Tibial artery (tissue), 4 donors: ENCODE measurements at places on chromosomes 7 and 10.

- no peak for DNase-seq
Observed at GRCh38 chr7:18045171-18045570, 17.5 kb upstream of the PRPS1L1 start.

GRCh38 chr10:49768329-49768728, 6.2 kb upstream of the OGDHL start:
- no peak for DNase-seq

- DNase-seq: no peak
Observed at GRCh38 chr10:90148116-90148855, 446.9 kb downstream of the KIF20B start.

DNA sequence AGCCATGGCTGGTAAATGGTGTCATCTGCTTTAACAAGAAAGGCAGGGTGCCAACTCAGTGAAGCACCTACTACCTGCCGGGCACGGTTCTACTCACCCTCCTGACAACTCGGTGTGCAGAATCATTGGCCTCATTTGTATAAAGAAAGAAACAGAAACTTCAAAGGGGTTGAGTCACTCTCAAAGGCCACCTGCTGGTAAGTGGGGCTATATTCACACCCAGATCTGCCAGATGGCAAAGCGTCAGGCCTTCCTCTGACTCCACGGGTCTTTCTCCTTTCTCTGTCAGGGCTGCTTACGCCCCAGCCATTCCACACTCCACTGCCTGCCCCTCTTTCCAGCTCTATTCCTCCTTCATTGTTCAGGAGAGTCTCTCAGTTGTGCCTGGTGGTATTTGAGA, 309.2 kb downstream of the GFRA1 start:
- DNase-seq: no peak

DNA sequence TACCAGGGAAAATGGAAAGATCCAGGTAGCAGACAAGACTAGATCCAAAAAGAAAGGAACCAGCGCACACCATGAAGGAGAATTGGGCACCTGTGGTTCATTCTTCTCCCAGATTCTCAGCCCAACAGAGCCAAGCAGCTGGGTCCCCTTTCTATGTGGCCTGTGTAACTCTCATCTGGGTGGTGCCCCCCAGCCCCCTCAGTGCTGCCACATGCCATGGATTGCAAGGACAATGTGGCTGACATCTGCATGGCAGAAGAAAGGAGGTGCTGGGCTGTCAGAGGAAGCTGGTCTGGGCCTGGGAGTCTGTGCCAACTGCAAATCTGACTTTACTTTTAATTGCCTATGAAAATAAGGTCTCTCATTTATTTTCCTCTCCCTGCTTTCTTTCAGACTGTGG, 21.4 kb downstream of the PRSS2 start:
- DNase-seq: no peak

DNA sequence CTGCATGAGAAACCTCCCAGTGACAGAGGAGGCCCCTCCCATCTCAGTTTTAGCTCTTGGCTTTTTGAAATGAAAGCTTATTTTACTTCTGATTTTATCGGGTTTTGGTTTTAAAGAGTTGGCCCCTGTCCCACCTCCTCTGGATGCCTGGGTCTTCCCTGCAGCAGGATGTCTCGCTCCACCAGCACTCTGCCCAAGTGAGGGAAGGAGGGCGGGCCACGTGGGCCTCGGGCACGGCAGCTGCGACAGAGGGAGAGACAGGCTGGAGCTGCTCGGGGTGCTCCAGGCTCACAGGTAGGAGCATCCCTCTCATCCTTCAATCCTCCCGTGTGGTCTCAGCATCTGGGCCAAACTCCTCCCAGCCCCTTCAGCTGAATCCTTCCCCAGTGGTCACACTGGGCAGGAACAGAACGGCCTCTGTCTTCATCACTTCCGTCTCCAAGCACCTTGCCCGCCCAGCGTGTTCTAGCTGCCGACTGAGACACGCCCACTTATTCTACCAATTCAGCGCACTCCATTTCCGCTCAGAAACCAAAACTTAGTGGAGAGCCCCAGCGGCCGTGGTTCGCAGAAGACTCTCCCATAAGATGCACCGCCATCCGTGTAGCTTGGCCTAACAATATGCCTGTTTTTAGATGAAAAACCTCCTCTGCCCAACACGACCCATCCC, 222.9 kb downstream of the GLRX3 start:
- DNase-seq: no peak

- peak; percentile 80 for DNase-seq
Observed at GRCh38 chr10:79101560-79102497, 33.1 kb downstream of the ZMIZ1 start.

DNA sequence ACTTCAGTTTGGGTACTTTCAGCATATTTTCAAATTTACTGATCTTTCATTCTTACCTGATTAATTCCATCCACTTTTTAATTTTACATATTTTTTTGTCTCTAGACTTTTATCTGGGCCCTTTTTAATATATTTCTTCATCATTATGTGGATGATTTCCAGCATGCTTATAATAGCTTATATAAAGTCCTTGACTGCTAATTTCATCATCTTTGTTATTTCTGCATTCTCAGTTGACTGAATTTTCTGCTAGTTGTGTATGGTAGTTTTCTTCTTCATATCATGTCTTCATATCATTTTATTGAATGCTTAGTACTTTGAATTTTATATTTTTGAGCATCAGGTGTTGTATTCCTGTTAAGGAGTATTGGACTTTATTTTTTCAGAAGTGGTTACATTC, 39.6 kb downstream of the STAM start:
- no peak for DNase-seq

DNA sequence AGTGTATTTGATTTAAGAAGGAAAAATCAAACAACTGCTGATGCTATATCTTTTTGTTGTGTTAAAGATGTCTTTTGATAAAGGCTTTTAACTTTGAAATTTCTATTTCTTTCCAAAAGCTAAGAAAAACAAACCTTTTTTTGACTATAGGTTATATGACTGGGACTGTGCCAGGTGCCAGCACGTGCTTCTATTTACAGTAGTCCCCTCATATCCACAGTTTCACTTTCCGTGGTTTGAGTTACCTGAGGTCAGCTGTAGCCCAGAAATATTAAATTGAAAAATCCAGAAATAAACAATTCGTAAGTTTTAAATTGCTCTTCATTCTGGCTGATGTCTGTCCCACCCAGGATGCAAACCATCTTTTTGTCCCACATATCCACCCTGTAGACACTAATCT, 104.3 kb downstream of the BBS9 start:
- DNase-seq: no peak

GRCh38 chr7:2296832-2297231, 17.4 kb downstream of the SNX8 start:
- DNase-seq: no peak

- no peak for DNase-seq
Observed at GRCh38 chr10:78251016-78251385, 217.3 kb downstream of the RPS24 start.

- peak; percentile 60 for DNase-seq
Observed at GRCh38 chr10:79345241-79346011, 1.8 kb upstream of the PPIF start.

GRCh38 chr7:145732521-145732920, 384.1 kb upstream of the CNTNAP2 start:
- no peak for DNase-seq

DNA sequence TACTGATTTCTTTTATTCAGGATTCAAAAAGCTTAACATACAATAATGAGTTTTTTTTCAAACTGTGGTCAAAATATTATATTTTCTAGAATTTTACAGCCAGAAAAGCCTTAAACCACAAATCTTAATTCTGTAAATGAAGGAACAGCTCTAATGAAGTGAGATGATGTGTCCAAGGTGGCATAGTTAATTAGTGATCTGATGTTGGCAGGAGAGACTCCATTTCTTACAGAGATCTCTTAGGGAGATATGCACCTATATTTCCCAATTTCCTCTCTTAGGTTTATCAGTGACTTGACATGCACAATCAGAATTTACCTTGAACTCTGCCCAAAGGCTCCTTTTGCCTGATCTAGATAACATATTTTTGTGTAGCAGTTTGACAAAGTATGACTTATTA, 211.1 kb upstream of the ZNF804B start:
- DNase-seq: no peak

DNA sequence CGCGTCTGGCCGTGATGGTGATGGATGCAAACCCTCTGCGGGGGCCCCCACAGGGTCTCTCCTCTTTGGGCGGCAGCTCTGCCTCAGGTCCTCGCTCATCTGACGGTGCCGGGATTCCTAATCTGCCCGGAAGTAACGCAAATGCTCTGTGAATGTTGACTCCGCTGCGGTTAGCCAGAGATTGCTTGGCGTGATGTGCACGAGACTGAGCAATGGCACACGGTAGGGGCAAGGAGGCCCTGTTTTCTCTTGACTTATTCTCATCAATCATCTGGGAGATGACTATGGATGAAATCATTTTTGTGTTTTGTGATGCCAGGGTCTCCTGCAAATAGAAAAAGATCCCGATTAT, 116.5 kb upstream of the ADAM12 start:
- no peak for DNase-seq

GRCh38 chr10:123165445-123166072, 11.4 kb downstream of the BUB3 start:
- DNase-seq: no peak

GRCh38 chr10:133295426-133296320, 13.0 kb downstream of the TUBGCP2 start:
- no peak for DNase-seq

- DNase-seq: no peak
Observed at GRCh38 chr7:131197920-131198615, 129.6 kb upstream of the MKLN1 start.

GRCh38 chr10:14945108-14945507, 8.8 kb downstream of the DCLRE1C start:
- DNase-seq: no peak

DNA sequence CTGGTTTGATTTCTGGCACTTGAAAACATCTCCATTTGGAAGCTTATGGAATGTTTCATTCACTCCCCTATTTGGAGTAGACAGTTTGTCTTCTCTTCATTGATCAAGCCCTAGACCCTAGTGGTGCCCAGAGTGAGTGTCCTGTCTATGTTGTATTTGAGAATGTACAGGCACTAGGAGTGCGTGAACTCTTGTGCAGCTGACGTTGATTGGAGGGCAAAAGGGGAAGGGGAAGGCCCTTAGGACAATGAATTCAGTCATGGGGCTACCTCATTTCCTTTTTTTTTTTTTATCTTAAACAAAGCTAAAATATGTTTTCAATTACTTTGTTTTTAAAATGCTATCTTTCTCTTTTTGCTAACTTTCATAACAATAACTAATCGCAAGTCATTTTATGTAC, 66.5 kb downstream of the ADD3 start:
- no peak for DNase-seq

DNA sequence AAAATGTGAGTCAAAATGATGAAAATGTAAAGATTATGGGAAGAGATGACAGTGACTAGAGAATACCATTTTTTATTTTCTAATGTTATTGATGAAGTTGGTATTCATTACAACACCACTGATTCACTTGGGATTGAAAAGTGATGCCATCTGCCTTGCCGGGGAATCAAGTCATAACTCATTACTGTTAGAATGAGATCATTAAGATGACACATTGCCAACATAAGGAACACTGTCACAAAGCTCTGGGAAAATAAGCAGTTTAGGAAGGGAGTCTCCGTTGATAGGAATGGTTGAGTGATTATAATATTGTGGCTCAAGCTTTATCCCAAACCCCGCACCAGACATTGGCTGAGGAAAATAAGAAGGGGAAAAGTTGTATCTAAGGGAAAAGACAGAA, 121.5 kb upstream of the PLPP4 start:
- no peak for DNase-seq

DNA sequence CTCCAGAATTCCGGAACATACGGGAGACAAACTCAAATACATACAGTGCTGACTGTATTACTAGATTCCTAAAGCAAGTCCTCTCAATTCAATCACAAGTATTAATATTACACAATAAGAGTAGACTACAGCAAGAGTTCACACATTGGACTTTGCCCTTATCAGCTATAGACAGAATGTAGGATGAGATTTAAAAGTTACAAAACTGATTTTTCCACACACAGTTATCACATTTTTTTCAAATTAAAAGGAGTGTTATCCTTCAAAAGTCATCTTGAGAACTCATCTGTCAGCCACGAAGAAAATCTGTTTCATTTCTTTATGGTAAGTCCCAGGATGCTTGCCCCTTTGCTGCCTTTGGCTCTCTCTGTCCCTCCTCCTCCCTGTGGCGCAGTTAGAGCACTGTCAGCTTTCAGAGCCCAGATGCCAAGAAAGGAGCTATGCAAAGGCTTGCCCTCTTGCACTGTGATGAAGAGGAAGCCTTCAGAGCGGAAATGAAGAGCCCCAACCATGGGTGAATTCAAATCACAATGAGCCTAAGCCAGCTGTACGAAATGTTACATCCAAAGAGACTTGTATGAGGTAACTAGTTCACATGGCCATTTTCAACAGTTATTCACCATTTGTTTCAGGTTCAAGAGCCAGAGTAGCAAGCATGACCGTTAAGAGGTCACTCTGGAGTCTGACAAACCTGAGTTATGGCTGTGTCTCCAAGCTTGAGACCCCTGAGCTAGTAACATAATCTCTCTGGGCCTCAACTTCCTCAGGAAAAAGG, 10.7 kb downstream of the NCOA4 start:
- DNase-seq: peak; percentile 30

GRCh38 chr10:110172155-110172554, 35.2 kb upstream of the MXI1 start:
- no peak for DNase-seq

DNA sequence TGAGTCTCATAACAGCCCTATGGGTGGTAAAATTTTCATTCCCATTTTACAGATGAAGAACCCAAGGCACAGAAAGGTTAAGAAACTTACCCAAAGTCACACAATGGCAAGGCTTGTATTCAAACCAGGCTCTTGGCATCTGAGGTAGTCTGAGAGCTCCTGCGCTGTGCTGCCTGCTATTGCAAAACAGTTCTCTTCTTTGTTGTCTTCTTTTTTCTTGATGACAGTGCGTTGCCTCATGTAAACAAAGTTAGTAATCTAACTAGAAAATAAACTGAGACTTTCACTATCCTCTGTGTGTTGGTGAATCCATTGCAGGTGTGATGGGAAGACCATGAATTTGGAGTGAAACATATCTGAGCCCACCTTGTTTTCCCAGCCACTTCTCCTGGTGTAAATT, 240.8 kb downstream of the PTEN start:
- DNase-seq: no peak

- no peak for DNase-seq
Observed at GRCh38 chr10:51789118-51789517, 89.7 kb upstream of the CSTF2T start.

- peak; percentile 79 for DNase-seq
Observed at GRCh38 chr7:132393789-132394261, 182.4 kb downstream of the PLXNA4 start.

DNA sequence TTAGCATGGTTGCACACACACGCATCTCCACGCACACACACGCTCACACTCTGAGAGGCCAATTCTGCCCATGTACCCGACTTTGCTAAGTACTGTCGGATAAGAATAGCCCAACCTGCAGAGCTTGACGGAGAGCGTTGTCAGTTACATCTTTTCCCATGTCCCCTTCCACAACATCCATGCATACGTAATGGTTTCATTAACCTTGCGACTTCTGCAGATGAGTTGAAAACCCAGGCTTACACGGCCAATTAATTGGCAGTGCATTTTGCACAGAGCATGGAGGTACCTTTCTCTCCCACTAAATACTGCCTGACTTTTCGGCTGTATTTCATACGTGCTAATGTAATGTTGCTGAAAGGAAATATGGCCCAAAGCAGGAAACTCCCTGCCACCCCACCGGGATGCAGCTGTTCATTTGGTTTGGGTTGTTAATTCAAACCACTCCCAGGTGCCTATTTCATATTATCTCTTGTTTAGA, 291.2 kb upstream of the HABP2 start:
- DNase-seq: no peak

GRCh38 chr7:157627646-157628045, 290.8 kb downstream of the DNAJB6 start:
- no peak for DNase-seq
